ENCODE measurements at places on chromosomes 16 and 17.

- DNase-seq, result no peak
Observed at GRCh38 chr16:20747030-20747816, 5.6 kb upstream of the THUMPD1 start.

- DNase-seq, result no peak
Observed at GRCh38 chr17:68910789-68911431, 44.3 kb downstream of the ABCA8 start.

DNA sequence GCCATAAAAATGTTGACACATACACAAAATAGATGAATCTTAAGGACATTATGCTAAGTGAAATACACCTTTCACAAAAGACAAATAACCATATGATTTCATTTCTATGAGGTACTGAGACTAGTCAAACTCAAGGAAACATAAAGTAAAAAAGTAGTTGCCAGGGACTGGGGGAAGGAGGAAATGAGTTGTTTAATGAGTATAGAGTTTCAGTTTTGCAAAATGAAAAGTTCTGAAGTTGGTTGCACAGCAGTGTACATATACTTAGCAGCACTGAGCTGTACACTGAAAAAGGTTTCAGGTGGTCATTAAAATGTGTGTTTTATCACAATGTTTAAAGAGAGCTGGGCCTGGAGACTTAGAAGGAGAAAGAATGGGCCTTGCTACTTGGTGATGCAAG lies 4.7 kb upstream of the SLC13A2 start:
- DNase-seq, result no peak

GRCh38 chr16:57918994-57919393 lies 51.9 kb downstream of the CNGB1 start:
- no peak for DNase-seq

DNA sequence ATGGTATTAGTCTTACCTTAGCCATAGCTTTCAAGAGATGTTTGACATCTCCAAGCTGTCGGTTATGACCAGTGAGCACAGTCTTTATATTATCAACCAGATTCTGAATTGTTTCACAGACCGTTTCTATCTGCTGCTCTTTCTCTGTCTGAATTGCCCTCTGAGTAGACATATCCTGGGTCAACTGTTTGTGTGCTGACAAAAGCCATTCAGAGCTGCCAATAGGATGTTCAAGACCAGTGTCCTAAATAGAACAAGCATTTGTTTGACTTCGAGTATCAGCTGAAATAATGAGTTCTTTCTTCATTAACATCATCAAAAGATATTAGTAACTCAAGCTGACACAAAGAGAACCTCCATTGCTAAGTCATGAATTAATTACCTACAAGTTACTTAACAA lies 14.9 kb upstream of the ARL6IP1 start:
- DNase-seq, result no peak

DNA sequence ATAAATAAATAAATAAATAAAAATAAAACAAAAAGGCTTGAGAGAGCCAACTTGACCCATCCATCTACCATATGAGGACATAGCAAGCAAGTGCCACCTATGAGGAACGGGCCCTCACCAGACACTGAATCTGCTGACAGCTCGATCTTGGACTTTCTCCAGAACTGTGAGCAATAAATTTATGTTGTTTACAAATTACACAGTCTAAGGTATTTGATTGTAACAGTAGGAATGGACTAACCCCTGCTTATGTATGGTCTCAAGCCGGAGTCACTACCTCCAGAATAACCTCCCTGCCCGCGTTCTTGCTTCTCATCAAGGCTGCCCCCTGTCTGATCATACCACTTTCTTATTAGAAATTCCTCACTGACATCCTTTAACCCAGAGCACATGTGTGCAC lies 9.9 kb downstream of the SLC5A11 start:
- no peak for DNase-seq

DNA sequence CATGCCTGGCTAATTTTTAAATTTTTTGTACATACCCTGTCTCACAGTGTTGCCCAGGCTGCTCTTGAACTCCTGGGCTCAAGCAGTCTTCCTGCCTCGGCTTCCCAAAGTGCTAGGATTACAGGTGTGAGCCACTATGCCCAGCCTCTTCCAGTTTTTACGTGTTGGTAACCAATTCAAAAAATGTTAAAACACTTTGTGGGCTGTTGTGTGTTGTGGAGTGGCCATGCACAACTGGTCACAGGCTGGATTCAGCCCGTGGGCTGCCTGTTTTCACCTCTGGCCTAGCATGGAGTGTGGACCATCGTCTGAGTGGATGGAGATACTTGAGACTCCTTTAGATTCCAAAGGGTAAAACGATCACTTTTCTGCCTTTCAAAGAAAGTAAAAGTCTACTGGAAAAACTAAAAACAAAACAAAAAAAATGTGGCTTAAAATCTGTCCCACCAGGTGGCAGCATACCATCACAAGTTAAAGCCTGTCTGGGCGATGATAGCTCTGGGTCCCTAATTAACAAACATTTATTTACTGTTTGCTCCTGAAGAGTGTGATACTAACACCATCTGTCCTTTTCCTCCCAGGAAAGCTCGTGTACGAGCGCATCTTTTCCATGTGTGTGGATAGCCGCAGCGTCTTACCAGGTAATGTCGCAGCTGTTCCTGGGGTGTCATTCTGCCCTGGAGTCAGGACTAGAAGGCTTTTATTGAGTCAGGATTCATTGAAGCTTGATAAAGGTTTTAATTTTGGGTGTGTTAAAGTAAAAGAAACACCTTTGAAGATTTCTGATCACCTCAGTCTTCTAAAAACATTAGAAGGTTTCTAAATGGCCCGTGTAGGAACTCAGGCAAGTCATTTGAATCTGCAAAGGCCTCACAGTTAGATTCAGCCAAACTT lies 45.8 kb downstream of the VPS35L start:
- DNase-seq, result no peak

DNA sequence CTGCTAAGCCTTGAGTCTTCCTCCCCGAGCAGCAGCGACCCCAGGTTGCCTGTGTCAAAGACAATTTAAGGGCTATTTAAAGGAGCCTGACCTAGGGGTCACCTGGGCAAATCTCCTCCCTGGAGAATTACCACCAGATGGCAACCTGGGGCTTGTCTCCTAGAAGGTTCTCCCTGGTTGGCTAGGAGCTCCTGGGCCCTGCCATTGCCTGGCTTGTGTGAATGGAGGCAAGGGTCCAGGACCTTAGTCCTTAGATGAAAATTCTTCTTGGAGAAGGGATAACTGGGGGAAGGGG lies 51.3 kb upstream of the TAC4 start:
- DNase-seq, result no peak

DNA sequence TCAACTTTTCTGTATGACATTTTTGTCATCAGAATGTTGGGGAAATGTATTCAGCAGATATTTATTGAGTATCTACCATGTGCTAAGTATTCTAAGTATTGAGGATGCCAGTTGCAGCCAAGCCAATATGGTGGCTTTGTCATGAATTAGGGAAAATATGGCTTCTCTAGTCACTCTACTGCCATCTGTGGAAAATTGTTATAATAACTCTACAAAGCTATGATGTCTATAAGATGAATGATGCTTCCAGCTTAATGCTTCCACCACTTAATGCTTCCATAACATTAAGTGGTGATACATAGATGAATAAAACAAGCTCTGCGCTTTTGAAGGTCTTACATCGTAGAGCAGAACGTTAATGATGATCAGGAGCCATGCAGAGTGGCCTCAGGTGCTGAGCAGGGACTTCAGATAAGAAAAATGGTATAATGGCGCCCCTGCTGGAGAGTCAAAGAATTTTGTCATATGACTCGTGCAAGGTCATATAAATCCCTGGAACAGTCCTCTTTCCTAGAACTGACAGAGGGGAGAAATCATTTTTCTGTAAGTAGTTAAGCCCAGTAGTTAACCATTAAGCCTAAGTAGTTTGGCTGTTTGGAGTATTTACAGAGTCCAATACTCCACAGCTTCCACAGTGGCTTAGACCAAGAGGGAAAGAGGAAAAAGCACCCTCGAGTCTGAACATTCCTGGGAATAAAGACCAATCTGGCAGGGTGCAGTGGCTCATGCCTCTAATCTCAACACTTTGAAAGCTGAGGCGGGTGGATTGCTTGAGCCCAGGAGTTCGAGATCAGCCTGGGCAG lies 2.7 kb upstream of the TMIGD1 start:
- peak; percentile 33 for DNase-seq

All from activated CD8-positive, alpha-beta memory T cell treated with anti-CD3 and anti-CD28 coated beads for 1 hour (primary cell).